Stimulated activated CD4-positive, alpha-beta T cell treated with anti-CD3 and anti-CD28 coated beads, TNF-alpha, amount 100 ng/mL, for 4 hours (primary cell): ENCODE measurements at places on chromosomes 3 and 15.

DNA sequence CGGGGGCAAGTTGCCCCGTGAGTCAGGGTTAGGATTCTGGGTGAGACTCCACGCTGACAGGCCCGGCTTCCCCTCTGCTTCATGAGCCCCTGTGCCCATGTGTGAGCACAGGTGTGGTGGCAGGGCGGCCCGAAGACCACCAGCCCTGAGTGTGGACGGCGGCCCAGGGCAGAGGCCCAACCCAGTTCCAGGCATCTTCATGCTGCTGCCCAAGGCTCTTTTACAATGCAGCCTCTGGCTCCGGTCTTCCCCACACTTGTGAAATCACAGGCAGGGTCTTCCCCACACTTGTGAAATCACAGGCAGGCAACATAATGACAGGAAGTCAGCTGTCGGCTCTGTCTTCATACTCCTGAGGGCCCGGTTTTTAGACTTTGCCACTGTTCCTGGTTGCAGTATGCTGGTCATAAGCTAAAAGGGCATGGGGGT, 78.8 kb downstream of the AAGAB start:
- no peak for DNase-seq

DNA sequence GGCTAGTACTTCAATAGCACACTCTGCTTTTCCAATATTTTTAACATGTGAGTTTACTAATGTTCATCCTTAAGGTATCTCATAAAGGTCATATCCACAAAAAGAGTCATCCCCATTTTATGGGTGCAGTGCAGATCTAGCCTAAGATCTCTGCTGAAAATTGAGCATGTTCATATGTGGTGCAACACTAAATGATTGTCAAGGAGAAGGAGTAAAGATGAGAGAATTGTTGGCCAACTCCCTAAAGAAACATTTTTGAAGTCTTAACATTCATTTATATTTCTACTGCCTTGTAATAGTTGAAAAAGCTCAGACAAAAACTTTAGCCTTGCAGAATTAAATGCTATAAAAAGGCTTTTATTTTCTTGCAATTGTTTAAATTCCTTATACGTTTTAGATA, 1159.6 kb downstream of the TBL1XR1 start:
- DNase-seq = no peak

DNA sequence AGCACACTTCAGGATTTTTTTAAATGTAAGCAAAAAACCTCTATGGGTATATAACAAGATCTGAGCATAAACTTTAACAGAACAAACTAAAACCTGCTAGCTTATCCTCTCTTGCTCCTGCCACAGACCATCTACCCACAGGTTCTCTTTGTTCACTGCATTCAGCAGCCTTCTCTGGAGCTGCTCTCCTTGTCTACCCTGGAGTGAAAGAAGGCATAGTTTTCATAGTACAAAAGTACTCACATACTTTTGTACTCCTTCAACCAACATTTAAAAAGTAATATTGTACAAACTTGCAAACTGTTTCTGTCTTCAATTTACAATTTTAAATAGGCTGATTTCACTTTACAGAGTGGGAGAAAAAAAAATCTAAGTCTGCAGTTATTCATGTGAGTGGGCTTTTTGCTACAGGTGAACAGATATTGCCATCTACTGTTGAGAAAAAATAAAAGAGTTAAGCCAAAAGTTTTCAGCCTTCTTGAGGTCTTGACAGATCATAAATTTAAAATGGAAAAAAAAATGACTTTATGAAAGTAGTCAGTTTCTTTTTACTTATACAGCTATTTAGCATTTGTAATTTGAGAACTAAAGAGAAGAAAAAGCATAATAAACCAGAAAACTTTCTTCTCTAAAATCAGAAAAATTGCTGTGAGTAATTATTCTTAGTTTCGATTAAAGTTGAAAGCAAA, 20.4 kb downstream of the TERC start:
- DNase-seq = no peak

DNA sequence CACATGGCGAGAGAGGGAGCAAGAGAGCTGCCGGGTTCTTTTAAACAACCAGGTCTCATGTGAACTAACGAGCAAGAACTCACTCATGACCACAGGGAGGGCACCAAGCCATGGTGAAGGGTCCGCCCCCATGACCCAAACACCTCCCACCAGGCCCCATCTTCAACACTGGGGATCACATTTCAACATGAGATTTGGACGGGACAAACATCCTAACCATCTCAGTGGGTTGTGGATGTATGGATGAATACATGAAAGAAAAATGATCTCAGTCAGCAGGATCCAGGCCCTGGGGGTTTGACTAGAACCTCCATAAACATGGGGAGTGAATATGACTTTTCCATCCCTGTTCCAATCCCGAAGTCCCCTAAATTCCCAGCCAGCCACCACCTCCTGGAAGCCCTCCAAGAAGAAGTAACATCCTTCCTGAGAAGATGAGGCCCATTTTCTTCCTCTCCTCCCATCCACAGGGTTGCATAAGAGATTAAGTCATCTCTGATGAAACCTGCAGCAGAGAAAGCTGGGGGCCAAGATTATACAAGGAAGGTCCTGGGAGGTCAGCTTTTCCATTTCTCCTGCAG, 9.5 kb downstream of the CAV3 start:
- DNase-seq = no peak

DNA sequence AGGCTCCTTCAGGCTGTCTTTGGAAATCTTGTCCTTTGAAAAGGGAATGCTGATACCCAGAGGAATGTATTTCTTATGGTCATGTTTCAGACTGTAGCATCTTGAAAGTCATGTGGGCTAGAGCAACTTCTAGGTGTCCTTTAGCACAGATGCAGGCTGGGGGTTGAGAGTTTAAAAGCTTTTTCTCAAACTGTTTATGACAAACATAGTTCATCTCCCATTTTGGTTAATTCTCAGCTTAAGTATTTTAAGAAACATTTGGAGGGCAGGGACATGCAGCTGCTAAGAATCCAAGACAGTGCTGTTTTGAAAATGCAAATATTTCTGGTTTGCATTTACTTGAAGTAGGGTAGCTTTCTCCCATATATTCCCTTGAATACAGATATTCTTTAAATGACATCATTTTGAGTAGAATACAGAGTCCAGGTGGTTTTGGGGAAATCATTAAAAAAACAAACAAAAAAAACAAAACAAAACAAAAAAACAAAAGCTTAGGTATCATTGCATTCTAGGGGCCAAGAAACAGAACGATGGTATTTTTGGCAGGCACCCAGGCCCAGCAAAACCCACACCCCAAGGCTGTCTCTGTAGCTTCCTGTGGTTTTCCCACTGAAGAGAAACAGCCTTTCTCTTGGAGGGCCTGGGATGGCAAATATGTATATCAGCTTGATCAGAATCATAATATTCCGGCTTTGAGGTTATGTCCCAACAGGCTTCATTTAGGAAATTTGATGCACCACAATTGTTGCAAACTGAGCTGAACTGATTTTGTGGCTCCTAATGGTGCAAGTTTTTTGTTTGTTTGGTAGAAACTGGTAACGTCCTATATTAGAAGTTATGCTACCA, 120.0 kb downstream of the ATG7 start:
- DNase-seq = no peak

- no peak for DNase-seq
Observed at GRCh38 chr3:42351207-42351606, 59.2 kb downstream of the LYZL4 start.

DNA sequence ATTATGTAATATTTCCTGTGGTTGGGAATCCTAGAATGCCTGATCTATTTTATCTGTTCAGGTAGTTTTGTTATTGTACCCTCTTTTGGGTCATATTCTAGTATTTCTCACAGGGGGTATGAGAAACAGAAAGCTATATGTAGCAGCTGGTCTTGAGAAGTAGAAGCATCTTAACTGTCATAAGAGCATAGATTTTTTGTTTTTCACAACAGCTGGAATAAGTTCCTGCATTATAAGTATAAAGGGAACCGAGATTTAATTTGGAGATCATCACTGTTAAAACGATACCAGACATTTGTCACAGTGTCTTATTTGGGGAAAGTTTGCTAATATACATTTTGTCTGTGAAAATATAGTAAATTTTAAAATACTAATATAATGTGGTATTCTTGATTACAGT, 4.8 kb downstream of the RAP2B start:
- DNase-seq = no peak

DNA sequence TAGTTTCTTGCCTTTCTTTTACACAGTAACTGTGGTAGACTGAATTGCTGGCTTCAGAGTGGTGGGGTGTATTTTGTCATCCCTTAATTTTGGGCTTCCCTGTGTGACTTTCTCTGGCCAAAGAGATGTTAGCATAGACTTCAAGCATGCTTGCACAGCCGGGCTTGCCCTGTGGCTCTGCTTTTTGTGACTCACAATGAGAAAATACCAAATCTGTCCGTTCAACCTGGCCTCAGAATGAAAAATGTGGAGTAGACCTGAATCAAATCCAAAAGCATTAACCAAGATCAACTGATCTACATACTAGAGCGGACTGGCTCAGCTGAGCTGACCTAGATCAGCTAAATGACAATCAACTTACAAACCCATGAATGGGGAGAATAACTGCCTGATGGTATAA, 51.4 kb downstream of the PLAAT1 start:
- DNase-seq = no peak

- no peak for DNase-seq
Observed at GRCh38 chr15:76223521-76223920, 87.7 kb downstream of the ETFA start.

GRCh38 chr3:69299344-69299743, 86.5 kb downstream of the FRMD4B start:
- no peak for DNase-seq

GRCh38 chr3:149619136-149619535, 38.7 kb downstream of the WWTR1 start:
- DNase-seq = no peak

DNA sequence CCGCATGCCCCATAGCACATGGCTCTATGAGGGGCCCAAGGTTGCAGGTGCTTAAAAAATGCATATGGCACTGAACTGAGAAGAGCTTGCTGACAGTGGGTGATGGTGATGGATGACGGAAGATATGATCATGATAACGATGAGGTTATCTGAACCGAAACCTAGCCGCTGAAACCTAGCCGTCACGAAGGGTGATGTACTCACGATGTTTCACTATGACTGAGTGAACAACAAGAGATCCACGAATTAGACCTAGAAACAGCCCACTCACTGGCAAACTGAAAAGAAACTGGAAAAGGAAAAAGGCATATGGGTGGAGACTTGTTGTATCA, 57.6 kb upstream of the BCL6 start:
- DNase-seq = peak; percentile 21

DNA sequence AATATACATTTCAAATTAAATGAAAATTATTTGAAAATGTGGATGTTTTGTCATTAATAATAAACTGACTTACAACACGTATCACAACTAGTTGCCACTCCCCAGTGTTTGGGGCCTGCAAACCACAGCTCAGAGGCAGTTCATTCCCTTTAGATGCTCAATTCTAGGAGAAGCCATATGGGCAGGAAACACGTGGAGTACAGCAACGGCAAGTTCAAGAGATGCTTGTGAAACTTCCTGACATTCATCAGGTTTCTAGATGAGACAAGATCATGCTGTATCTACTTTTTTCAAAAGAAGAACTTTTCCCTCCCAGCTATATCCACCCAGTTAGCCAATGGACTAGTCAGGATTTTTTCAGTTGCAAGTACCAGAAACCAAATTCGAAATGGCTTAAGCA, 17.6 kb upstream of the PLA2G4D start:
- no peak for DNase-seq

DNA sequence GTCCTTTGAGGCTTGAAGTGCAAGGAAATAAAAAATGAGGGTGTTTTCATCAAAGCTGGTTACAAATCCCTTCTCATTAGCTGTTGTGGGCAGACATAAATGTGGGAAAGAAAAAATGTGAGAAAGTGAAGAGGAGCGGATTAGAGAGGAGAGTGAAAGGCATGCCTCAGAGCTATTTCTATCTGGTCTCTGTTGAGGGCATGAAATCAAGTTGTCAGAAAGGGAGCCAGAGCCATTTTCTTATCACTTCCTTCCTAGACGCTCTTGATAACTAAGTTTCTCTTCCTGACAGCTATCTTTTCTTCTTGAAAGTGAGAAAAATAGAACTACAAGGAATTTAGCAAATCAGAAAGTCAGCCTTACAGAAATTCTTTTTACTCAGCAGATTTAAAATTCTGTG, 20.8 kb upstream of the CAPN3 start:
- DNase-seq = no peak

- DNase-seq = no peak
Observed at GRCh38 chr3:161600173-161600572, 103.6 kb downstream of the OTOL1 start.

- no peak for DNase-seq
Observed at GRCh38 chr15:57012556-57012955, 94.1 kb downstream of the TCF12 start.

DNA sequence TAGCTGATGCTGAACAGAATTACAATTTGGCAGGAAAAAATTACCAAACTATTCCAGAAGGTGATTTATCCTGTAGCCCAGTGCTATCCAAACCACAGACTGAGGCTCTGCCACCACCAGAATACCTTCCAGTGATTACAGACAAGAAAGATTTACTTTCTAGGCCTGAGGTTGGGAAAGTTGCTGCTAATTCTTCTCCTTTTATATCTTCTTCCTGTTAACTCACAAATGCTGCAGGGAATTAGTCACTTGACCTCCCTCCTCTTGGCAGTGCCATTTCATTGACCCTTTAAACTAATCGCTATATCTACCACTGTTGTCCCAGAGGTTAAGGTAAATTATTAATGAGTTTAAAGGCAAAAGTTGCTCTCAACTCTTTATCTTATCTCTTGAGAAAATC, 118.4 kb downstream of the CTNNB1 start:
- no peak for DNase-seq
